ENCODE measurements at places on chromosomes 3 and 15.

- ATAC-seq: no peak
These were observed 184.2 kb upstream of the STAC start for GRCh38 chr3:36196058-36196457.

- ATAC-seq: no peak
These were observed 46.9 kb upstream of the KIF23 start for GRCh38 chr15:69367236-69367635.

DNA sequence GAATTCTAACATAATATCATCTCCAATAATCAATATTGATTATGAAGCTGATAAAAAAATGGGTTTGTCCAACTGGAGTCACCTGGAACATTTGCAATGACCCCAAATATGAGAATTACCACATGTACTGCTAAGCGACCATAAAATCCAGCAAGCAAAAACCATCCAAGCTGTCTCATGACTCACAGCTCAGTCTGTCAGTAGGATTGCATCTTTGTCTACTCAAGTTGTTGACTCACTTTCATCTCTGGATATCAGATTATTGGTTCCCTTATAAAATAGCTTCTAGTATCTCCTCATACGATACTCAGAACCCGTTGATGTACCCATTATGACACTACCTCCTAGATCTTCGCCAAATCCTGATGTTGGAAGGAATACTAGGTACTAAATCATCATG lies 209.8 kb upstream of the ATP11B start:
- ATAC-seq: no peak

- ATAC-seq: no peak
These were observed 66.0 kb upstream of the ARL8B start for GRCh38 chr3:5056111-5056391.

DNA sequence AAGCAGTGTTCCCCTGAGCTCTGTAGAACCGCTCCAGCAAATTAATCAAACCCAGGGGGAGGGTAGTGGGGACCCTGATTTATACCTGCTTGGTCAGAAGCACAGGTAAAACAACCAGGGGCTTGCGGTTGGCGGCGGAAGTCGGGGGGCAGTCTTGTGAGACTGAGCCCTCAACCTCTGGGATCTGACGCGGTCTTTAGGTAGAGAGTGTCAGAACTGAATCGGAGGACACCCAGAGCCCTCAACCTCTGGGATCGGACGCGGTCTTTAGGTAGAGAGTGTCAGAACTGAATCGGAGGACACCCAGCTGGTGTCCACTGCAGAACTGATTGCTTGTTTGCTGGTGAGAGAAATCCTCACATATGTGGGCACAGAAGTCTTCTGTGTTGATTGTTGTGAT lies 12.9 kb upstream of the PAQR5 start:
- no peak for ATAC-seq

GRCh38 chr15:37134699-37135131 lies 34.4 kb upstream of the MEIS2 start:
- ATAC-seq: no peak

DNA sequence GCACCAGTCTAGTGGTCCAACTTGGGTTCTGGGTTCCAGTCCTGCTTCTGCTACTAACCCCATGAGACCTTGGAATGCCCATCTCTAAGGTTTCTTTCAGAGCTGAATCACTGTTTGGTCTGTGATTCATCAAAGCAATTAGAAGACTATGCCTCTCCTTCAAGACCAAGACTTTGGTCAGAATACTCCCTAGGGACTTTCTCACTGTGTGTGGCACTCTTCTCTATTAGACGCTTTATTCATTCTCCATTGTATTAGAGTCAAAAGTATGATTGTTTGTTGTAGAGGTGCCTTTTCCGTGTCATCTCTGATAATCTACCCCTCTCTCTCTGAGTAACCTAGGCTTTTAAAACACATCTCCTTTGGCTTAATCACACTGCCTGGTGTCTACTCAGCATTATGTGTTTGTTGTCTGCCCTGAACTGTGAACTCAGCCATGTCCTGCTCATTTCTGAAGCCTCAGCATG lies 90.5 kb downstream of the LPP start:
- ATAC-seq: peak; percentile 71

DNA sequence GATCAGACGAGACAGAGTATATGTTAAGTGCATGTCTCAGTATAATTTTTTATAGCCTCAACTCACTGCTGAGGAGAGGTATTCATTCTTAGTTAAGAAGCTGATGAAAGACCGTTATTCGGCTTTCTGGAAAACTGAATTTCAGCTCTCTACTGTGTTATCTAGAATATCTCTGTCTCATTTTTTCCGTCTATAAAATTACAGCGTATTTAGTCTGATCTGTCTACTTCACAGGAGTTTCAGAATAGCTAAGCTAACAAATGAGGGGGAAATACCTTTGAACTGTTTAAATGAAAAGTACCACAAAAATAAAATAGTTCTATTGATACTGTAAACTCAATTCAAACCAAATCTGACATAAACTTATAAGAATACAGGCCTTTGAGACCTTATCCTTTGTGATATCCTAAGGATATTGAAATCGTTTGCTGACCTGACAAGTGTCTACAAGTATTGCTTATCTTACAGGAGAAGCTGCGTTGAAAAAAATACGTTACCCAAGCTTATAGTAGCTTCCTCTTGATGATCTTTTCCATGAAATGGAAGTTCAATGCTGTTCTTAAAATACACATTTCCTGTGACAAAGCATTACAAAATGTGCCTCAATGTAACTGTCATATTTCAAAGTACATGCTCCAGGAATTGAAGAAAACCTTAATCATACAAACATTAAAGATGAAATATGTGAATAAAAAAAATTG lies 104.6 kb downstream of the IL1RAP start:
- peak; percentile 88 for ATAC-seq

DNA sequence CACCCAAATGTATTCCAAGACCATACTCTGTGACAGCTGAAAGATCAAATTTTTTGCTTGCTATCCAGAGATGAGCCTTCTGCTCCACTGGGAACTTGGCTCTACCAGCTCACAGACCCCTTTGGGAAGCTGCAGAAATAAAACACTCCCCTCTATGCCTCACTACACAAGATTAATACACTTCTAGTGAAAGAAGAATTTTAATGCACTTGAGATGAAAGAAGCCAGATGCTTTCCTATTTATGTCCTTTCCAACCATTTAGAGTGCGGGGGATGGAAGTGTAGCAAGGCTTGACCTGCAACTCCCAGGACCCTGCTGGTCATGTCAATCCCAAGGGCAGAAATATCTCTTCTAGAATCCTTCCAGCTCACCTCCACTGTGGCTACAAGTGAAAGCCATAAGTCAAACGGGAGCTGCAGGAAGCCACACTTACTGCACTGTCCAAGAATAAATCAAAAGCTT lies 34.7 kb downstream of the ANXA2 start:
- ATAC-seq: no peak

DNA sequence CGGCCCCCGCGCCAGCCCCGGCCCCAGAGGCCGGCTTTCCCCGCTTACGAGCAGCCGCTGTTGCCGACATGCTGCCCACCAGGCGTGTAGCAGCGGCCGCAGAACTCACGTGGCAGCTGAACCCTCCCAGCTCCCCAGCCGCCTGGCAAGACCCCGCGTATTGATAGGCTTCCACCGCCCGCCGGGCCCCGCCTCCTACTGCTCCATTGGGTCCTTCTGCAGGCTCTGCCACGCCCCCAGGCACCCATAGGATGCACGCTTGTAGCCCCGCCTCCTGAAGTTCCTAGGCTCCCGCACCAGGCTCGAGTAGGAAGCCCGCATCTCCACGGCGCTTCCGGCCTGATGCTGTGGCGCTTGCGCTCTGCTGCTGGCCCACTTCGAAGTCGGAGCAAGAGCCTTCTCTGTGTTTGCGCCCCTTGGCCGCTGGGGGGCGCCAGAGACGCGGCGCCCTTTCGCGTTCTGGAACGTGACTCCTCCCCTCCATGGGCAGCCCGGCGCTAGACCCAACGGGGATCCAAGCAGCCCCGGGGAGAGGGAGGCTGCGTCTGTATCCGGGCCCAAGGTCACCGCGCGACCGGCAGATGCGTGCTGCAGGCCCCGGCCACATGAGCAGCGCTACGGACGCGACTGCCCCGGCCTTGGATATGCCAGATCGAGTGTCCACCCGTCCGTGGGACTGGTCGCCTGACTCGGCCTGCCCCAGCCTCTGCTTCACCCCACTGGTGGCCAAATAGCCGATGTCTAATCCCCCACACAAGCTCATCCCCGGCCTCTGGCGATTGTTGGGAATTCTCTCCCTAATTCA lies at the start of the genes PARP3 and RRP9:
PARP3 (plus strand) TSS at position 566 of the 805 bp plus-strand sequence. CDS start 993 bp downstream, outside the sequence.
RRP9 (minus strand) TSS at position 107 of the 805 bp plus-strand sequence; CDS start at position 70, 37 bp downstream.
- ATAC-seq: peak; percentile 92
